A549 treated with AZD2906 at 1 μM for 4 hours (cell line): ENCODE measurements at places on chromosomes 1 and 21. TPM values are rescaled to one million over a fixed set of nuclear protein-coding genes. Genes with fewer than 3 reads are reported as not detected.

The UBE2U gene
- not detected in 5 replicates for total RNA-seq

The SLC5A3 gene
- 2.2 to 3.2 TPM (median 2.6 TPM) in 5 replicates for total RNA-seq

The THEM5 gene
- total RNA-seq: 0.06 TPM in 1 of 5 replicates, not detected in the others

The NMNAT2 gene
- total RNA-seq: 0.47 to 0.85 TPM (median 0.70 TPM) in 5 replicates

The NBPF11 gene
- 4.0 to 4.7 TPM (median 4.4 TPM) in 5 replicates for total RNA-seq

The EVA1C gene
- total RNA-seq: 49.3 to 58.4 TPM (median 56.6 TPM) in 5 replicates

The FMO4 gene
- total RNA-seq: 0.24 to 0.50 TPM (median 0.42 TPM) in 5 replicates

The MIXL1 gene
- 0.05 to 0.09 TPM (median 0.07 TPM) in 4 of 5 replicates, not detected in the other for total RNA-seq

The PTGS2 gene
- total RNA-seq: 3.4 to 5.3 TPM (median 5.1 TPM) in 5 replicates

The HTR1D gene
- 11.3 to 13.1 TPM (median 12.0 TPM) in 5 replicates for total RNA-seq

The AXDND1 gene
- total RNA-seq: 0.17 to 0.37 TPM (median 0.26 TPM) in 5 replicates

The GJA9 gene
- total RNA-seq: 0.03 TPM in 1 of 5 replicates, not detected in the others

The RAP1GAP gene
- total RNA-seq: 8.3 to 10.5 TPM (median 9.7 TPM) in 5 replicates

The ADORA3 gene
- total RNA-seq: not detected in 5 replicates

The CCDC17 gene
- total RNA-seq: 0.14 to 0.26 TPM (median 0.23 TPM) in 5 replicates

The CLCA4 gene
- total RNA-seq: not detected in 5 replicates

The MEGF6 gene
- total RNA-seq: 6.3 to 10.6 TPM (median 8.0 TPM) in 5 replicates

The ADGRL2 gene
- 6.3 to 10.4 TPM (median 7.3 TPM) in 5 replicates for total RNA-seq

The ARHGEF16 gene
- 3.9 to 5.2 TPM (median 5.0 TPM) in 5 replicates for total RNA-seq

The REN gene
- total RNA-seq: not detected in 5 replicates

The GJA5 gene
- total RNA-seq: 0.02 to 0.07 TPM in 2 of 5 replicates, not detected in the others

The CRYBG2 gene
- 1.4 to 2.7 TPM (median 1.6 TPM) in 5 replicates for total RNA-seq

The NTNG1 gene
- not detected in 5 replicates for total RNA-seq

The NBPF4 gene
- total RNA-seq: 0.08 to 0.11 TPM (median 0.10 TPM) in 4 of 5 replicates, not detected in the other

The S100A7A gene
- not detected in 5 replicates for total RNA-seq

The GBP6 gene
- not detected in 5 replicates for total RNA-seq

The S100B gene
- not detected in 5 replicates for total RNA-seq

The GPATCH2 gene
- total RNA-seq: 6.6 to 9.5 TPM (median 7.8 TPM) in 5 replicates

The ABCD3 gene
- 22.2 to 26.5 TPM (median 24.8 TPM) in 5 replicates for total RNA-seq

The TGFBR3 gene
- total RNA-seq: 6.5 to 10.2 TPM (median 7.8 TPM) in 5 replicates

The RCOR3 gene
- total RNA-seq: 28.7 to 32.5 TPM (median 29.8 TPM) in 5 replicates

The RABGGTB gene
- 57.4 to 73.8 TPM (median 59.1 TPM) in 5 replicates for total RNA-seq

The ANGPTL3 gene
- total RNA-seq: not detected in 5 replicates

The PIK3CD gene
- 9.0 to 10.2 TPM (median 9.6 TPM) in 5 replicates for total RNA-seq

The LORICRIN gene
- 0.06 TPM in 1 of 5 replicates, not detected in the others for total RNA-seq

The CFAP410 gene
- total RNA-seq: 5.2 to 10.0 TPM (median 8.1 TPM) in 5 replicates

The COL11A1 gene
- total RNA-seq: 1.3 to 2.6 TPM (median 2.4 TPM) in 5 replicates

The TSPEAR gene
- total RNA-seq: not detected in 5 replicates

The JTB gene
- 103 to 161 TPM (median 144 TPM) in 5 replicates for total RNA-seq

The PCAT6 gene
- 2.6 to 4.4 TPM (median 3.5 TPM) in 5 replicates for total RNA-seq

The WNT3A gene
- 0.05 TPM in 2 of 5 replicates, not detected in the others for total RNA-seq

The TAF12 gene
- 11.0 to 12.9 TPM (median 12.5 TPM) in 5 replicates for total RNA-seq

The KRTAP21-2 gene
- not detected in 5 replicates for total RNA-seq

The MTARC2 gene
- total RNA-seq: 10.5 to 13.3 TPM (median 10.8 TPM) in 5 replicates

The PLA2G2C gene
- total RNA-seq: not detected in 5 replicates

The MTFR1L gene
- total RNA-seq: 24.9 to 29.6 TPM (median 25.6 TPM) in 5 replicates

The CLDN14 gene
- total RNA-seq: 0.07 TPM in 1 of 5 replicates, not detected in the others

The DENND1B gene
- total RNA-seq: 1.6 to 3.2 TPM (median 2.8 TPM) in 5 replicates

The FBXO44 gene
- 12.3 to 17.7 TPM (median 17.0 TPM) in 5 replicates for total RNA-seq
